RWPE1 (cell line): ENCODE measurements at places on chromosomes 1 and 21.

- DNase-seq, result no peak
These were observed 5.7 kb upstream of the IL10 start for GRCh38 chr1:206778031-206778430.

DNA sequence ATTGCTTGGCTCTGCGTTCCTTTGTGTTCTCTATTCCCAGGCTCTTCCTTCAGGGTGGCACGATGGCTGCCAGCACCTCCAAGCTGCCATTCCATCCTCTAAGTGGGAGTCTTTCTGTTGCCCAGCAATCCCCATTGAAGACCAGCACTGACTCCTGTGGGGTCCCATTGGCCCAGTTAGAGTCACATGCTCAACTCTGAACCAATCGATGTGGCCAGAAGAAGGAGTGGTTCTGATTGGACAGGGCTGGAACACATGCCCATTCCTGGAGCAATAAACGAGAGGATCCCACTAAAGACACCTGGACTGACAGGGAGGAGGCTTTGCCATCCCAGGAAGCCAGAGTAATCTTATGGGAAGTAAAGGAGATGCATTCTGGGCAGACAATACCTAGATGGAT is 97.2 kb upstream of the IGSF21 start:
- no peak for DNase-seq

DNA sequence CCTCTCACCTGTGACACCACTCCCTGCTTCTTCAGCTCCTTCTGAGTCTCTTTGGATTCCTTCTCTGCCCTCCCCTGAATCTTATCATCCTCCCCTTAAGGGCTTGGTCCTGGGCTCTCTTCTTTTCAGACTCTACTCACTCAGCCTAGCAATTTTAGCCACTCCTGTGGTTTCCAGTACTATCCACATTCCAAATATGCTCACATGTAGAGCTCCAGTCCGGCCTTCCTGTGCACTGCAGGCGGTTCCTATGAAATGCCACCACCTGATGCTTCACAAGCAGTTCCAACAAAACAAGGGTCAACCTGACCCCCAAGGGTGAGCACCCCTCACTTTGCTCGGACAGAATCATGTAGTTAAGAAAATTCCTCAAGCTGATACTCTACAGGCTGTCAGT is 35.9 kb downstream of the MAB21L3 start:
- no peak for DNase-seq

DNA sequence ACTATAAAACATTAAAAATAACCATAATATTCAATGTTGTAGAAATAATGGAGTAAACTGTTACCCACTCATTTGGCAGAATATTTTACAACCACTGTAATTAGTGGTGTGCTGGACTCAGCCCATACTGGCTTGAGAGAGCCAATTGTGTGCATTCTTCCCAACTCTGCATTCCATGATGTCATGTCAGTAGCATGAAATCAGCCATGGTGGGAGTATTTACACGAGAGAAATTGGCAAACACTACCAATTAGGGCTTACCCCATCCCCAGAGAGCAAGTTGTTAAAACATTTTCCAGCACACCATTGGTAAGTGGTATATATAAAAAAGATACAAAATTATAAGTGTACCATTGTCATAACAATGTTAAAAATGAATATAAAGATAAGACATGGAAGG is 19.1 kb upstream of the QSOX1 start:
- no peak for DNase-seq

GRCh38 chr1:32447469-32448185 is 17.2 kb upstream of the ZBTB8B start:
- no peak for DNase-seq

GRCh38 chr1:41328001-41328615 is 33.1 kb upstream of the FOXO6 start:
- DNase-seq, result no peak

DNA sequence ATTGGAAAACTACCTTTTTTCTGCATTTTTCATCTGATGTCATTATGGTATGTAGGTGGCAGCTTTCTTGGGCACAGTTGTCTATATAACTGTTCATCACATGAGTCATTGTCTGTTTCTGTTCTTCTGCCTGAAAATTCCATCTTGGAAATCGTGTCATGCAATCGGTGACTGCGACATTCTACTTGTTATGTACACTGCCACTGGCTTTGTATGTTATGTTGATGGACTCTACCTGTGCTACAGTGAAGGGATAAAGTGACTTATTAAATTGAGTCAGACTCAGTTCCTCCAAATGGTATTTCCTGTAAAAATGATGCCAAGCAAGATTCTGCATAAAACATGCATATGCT is 8.6 kb downstream of the SMAP2 start:
- DNase-seq, result no peak

- DNase-seq, result no peak
These were observed 26.6 kb downstream of the DDAH1 start for GRCh38 chr1:85438353-85438752.

DNA sequence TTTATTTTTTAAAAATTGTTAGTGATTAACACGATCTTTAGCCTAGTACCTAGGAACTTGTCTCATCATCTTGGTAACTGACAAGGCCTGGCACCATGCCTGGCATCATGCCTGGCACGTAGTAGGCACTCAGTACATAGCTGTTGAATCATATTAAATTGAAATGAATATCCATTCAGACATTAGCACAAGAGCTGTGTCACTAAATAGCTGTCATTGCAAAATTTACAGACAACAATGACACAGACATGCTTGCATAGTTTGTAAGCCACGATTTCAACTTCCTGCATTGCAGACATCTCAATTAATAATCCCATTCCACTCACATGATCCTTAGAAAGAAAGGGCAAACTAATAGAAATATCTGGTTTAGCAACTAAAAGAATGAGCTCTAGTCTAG is 15.4 kb upstream of the PHACTR4 start:
- DNase-seq, result no peak

- peak; percentile 36 for DNase-seq
These were observed 51.7 kb downstream of the BACE2 start for GRCh38 chr21:41219498-41220207.

DNA sequence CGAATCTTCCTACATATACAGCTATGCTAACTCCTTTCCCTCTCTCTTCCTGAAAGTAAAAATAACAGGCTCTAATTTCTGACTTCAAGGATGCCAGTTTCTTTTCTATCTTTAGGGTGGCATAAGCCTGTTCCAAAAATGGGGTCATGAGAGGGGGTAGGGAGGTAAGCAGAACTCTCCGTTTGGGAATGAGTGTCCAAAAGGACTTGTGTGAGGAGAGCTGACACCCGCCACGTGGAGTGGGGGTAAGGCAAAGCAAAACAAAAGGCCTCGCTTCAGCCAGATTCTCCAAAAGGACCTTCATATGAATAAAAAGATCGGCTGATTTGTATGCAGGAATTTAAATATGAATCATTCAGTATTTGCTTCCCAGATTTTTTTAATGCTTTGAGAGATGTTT is 28.6 kb downstream of the PLPPR4 start:
- DNase-seq, result no peak

DNA sequence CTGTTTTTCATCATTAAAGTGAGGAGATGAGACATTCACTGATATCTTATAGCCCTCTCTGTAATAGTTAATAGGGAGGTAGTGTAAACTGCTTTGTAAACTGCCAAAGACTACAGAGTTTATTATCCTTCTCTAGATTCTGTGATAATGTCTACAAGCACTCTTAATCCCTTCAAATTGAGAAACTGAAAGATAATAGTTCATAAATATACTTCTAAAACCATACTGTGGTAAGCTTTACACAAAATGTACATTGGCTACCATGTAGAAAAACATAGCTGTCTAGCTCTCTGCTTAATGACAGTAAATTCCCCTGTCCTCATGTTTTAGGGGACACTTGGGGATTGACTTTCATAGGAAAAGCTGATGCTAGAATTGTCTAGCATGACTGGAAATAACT is 39.6 kb downstream of the CXADR start:
- no peak for DNase-seq

GRCh38 chr21:25462517-25462971 is 144.7 kb downstream of the MRPL39 start:
- DNase-seq, result no peak

DNA sequence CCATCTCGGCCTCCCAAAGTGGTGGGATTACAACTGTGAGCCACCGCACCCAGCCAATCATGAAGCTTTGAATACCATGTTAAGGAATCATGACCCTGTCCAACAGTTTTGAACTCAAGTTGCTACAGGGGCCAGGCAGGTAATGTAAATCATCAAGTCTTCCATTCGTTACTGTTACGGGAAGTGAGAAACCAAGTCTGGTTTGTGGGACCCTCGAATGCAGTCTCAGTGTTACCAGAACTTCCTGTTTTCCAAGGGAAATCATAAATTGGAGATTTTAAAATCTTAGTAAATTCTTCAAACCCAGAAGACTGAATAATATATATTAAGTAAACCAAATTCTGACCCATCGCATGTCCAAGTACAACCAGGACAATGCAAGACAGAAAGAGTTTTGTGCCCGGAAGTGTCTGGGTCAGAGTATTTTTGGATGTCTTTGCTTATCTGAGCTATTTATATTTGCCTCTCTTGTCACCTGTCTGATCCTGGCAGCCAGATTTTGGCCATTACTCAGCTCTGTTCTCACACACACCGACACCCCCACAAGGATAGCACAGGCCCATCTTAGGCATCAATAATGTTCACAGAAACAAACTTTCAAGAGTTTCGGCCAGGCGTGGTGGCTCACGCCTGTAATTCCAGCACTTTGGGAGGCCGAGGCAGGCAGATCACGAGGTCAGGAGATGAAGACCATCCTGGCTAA is 8.8 kb downstream of the ATP5IF1 start:
- DNase-seq, result no peak

DNA sequence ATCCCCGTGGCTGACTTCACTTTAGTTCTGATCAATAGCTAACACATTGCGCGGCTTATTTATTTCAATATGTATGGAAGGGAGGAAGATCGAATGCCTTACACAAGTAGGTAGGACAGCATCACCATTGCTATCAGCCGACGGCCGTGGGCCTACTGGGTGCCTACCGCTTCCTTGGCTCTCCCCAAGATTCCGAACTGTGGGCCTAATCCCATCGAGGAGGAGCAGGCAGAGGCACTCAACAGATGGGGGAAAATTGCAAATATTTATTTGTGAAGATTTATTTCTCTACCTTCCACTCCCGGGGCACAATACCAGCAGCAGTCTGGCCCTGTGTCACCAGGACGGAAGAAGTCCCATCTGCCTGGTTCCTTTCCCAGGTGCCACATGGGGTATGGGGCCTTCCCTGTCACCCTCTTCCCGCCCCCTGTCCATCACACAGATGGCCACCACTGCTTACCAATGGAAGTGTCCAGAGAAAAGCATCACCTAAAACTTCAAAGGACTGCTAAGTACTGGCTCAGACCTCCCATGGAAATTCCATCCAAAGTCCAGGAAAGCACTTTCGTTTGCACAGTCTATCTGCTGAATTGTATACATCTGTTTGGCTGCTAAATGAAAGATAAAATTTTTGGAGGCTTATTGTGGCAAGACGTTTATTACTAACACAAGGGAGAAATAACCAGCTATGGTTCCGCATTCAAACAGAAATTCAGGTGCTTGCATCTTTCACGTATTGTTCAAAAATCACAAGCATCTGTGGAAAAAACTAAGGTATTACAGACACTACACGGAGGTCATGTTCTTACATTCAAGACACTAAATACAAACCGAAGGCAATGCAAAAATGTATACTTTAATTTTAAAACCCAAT is 11.8 kb downstream of the AGT start:
- DNase-seq, result no peak

DNA sequence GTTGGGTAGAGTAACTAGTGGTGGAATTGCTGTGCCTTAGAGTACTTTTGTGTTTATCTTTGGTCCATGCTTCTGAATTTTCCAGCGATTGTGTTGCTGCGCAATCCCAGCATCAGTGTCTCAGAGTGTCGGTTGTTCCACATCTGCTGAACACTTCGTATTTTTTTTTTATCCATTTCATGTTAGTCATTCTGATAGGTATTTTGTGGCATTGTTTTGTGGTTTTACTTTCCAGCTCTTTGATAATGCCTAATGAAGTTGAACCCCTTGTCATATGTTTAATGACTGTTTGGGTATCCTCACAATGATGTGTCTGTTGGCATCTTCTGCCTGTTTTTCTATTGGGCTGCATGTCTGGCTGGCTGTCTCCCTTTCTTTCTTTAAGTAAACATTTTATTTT is 13.6 kb downstream of the TUFT1 start:
- no peak for DNase-seq

GRCh38 chr1:52139817-52140540 is 1.9 kb upstream of the ZFYVE9 start:
- peak; percentile 86 for DNase-seq

DNA sequence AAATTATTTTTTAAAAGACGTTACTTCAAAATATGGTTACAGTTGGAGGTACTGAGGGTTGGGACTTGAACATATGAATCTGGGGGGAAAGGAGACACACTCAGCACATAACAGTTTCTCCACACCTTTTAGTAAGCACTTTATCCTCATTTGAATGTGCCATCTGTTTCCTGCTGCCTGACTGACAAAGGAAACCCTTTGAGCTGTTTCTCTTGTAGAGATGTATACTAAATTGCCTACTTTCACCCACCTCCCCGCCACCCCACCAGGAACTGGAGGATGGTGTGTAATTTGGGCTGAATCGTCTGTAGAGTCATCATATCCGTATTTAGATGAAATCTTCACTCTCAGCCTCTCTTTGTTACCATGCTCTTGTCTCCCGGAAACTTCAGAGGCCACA is 108.1 kb downstream of the KAZN start:
- no peak for DNase-seq

- no peak for DNase-seq
These were observed 223.3 kb downstream of the GPATCH2 start for GRCh38 chr1:217407534-217408001.

- no peak for DNase-seq
These were observed 208.4 kb upstream of the ZC3H12A start for GRCh38 chr1:37265786-37266667.

DNA sequence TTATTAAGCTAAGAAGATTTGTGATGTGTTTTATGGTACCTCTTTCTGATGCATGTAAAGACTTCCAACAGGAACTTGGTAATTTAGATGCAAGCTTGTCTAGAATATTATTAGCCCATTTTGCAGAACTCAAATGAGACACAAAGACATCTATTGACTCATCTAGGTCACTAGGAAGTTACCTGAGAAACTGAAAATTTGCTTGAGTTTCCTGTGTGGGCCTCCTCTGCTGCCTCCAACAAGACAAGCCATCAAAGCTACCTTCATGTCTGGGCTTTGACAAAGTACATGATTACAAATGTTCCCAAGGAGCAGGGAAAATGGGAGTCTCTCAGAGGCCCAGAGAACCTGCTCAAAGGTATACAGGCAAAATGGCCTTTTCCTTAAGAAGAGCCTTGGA is 5.6 kb downstream of the RUNX1 start:
- no peak for DNase-seq

DNA sequence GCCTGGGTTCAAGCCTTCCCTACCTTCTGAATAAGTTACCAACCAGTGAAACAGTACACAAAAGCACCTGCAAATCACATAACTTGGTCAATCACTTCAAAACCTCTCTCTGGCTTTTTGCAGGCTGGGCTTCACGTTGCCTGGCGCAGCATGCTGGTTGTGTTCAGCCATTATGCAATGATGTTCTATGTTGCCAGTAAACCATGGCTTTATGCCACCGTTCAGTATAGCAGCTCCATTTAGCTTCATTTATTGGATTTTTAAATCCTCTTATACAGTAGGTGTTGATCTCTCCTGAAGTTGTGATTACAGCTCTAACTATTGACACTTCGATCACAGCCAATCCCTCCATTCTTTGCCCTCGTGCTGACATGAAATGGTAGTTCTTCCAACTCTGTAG is 233.6 kb upstream of the PTBP2 start:
- DNase-seq, result no peak
